Lower leg skin (tissue), 4 donors: ENCODE measurements at places on chromosomes 6 and 20.

DNA sequence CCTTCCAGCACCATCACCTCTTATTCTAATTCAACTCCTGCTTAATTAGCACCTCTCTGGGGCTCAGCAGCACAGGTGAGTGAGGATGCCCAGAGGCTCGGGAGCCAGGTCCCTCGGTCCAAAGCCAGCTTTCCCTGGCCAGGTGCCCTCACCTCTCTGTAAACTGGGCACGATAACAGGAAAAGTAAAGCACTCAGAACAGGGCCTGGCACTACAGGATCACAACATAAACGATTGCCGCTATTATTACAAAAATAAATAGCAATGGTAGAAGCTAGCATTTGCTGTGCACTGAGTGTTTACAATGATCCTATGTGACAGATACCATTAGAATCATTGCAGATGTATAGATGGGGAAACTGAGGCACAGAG, 2.6 kb downstream of the BPIFB2 start:
- no peak for DNase-seq

GRCh38 chr6:127100510-127101140, 17.8 kb upstream of the RSPO3 start:
- no peak for DNase-seq

DNA sequence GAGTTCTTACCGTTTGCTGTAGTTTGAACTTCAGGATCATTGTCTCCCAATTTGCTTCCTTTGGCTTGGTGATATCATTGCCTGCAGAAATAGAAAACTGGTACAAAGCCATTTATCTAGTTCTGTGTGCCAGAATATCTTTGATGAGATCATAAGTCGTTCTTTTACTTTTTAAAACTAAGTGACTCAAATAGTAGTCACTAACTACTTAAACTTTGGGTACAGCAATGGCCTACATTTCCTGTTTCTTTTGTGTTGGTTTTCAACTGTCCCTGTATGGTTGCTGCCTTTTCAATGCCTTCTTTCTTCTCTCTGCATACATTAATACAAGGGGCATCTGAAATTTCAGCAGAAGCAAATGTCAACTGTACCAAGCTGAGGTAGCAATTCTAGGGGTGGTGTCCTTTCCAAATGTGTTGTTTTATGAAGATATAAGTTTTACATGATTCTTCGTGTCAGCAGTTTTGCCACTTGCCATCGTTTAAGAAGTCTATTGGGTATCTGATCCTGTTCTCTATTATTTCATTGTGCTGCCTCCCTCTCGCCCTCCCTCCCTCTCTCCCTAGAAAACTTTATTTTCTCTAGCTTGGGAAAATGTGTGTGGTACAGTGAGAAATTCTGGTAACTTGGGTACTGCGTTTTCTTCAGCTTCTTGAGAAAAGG, 238.5 kb downstream of the FARS2 start:
- no peak for DNase-seq

DNA sequence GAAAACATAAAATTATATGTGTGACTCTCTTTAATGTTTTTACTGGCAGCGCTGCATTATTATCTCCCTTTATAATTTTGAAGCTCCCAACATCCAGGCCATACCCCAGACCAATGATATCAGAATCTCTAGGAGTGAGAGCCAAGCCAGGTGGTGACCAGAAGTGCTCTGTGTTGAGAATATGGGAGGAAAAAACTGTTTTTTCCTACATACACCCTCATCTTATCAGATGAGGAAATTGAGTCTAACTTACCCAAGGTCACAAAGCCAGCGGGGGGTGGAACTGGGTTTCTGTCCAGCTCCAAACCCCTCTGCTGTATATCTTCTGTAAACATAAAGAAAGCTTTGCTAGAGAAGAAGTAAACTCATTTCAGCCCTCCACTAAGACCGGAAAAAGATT, 42.5 kb downstream of the LY86 start:
- DNase-seq, result no peak

DNA sequence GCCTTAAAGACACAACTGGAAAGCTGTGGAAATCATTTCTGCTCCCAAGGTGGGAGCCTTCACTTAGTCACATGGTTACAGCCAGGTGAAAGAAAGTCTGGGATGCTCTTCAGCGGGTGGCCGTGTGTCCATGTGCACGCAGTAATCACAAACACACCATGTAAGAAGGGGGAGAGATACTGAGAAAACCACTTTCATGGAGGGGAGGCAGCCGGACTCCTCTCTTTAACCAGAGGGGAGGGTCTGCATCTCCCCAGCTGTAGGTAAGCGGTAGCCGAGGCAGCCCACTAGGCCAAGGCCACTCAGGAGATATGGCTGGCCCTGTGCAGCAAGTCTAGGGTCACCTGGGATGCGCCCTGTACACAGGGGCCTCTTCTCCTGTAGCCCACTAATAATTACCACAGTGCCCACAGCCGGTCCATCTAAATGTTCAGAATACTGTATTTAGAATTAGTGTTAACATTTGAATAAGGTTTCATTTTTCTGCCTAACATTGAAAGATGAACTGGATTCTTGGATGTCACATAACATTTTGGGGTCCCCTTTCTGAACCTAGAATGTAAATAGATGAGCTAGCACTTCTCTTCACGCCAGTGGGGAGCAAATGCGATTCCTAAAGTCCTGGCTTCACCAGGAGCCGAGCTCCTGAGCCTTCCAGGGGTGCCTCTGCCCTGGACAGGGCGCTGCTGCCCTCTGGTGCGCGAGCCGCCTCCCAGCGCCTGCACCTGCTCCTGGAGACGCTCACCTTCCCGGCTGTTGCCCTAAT, 15.9 kb downstream of the GPR31 start:
- no peak for DNase-seq

GRCh38 chr6:131894493-131895424, 56.4 kb downstream of the CCN2 start:
- no peak for DNase-seq

DNA sequence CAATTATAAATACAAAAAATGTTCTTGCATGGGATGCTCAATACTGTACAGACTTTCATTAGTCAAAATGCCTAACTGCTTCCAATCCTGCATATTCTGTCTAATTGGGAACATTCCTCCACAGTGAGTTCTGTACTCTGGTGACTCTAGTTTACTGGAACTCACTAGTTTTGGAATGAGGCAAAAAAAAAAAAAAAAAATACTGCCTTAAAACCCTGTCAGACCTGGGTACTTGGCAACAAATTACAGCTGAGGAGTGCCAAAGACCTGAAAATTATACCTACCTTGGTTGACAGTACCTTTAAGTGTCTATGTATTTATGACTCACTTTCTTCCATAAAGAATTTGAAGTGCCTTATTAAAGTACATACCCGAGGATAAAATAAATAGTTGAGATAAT, 276.7 kb downstream of the FARS2 start:
- DNase-seq, result no peak

DNA sequence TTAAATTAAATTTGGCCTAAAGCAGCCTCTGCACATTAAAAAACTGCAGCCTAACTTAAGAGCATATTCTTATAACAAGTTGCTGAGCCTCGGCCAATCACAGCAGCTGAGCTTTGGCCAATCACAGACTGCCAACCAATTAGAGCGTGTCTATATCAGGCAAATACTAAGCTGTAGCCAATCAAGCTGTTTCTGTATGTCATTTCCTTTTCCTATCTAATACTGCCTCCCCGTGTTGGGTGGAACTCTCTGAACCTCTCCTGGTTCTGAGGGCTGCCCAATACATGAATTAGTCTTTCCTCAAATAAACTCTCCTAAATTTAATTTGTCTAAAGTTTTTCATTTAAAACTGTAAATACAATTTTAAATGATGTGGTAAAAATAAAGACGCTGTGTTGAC, 3.9 kb upstream of the TMEM244 start:
- DNase-seq, result no peak

GRCh38 chr20:46084805-46085178, 5.0 kb downstream of the NCOA5 start:
- no peak for DNase-seq

GRCh38 chr6:113187661-113188060, 669.5 kb upstream of the MARCKS start:
- DNase-seq, result no peak

DNA sequence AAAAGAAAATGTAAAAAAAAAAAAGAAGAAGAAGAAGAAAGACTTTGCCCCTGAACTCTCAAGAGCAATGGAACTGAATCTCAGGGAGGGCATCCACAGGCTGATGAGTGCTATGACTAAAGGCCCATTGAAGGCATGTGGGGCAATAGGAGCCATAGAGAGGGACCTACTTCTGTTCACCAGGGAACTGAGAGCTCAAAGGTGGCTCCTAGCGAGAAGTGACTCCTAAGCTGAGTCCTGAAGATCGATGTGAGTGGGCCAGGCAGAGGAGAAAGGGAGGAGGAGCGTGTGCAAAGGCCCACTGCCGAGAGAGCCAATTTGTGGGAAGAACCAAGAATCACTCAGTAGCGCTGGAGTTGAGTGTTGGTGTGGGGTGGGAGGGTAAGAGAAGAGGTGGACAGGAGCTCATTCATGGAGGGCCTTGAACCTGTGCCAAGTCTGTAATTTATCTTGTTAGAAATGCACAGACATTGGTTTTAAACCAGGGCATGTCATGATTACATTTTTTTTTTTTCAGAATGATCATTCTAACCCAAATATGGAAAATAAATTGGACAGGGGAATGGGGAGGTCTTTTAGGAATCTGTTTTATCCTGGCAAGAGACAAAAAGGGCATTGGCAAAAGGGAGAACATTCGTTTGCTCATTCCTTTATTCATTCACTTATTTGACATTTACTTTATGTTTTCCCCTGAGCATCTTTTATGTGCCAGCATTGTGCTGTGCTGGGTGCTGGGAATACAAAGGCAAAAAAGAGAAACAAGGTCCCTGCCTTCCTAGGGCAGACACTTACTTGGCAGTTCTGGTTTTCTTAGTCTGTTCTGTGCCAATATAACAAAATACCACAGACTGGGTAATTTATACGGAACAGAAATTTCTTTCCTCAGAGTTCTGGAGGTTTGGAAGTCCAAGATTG, 67.4 kb upstream of the DSP start:
- DNase-seq, result no peak

- DNase-seq, result no peak
Measured at GRCh38 chr20:35791097-35791496, 19.3 kb downstream of the PHF20 start.

- DNase-seq, result no peak
Measured at GRCh38 chr6:67735623-67736022, 899.5 kb upstream of the ADGRB3 start.

DNA sequence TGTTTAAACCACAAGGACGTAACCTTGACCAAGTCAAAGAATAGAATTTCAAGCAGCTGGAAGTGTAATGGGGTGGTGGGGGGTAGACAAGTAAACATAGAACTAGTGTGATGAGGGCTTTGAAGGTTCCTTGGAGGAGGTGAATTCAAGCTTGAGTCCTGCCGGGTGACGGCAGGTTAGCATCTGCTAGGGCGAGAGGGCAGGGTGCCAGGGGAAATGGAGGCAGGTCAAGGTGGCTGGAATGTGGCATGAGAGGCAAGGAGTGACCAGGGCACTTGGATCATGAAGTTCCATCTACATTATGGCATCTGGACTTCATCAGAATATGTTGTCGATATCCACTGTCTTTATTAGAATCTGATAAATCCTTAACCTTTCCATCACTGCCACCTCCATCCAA, 207.5 kb upstream of the SLC35B3 start:
- DNase-seq, result no peak

DNA sequence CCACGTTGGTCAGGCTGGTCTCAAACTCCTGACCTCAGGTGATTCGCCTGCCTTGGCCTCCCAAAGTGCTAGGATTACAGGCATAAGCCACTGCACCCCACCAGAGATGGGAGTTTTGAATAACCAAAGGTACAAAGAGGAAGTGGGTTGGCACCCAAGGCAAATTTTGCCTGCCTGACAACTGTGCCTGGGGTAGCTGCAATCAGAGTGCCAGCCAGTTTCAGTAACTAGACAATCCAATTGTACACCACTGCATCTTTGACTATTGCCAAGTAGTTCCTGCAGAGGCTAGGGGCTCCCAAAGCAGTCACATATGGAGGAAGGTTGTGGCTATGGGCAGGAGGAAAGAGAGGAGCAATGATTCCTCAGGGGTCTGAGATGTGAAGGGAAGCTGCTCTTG, 16.6 kb downstream of the ZC3H12D start:
- DNase-seq, result no peak

- DNase-seq, result no peak
Measured at GRCh38 chr6:111033628-111034289, 51.9 kb downstream of the RPF2 start.

DNA sequence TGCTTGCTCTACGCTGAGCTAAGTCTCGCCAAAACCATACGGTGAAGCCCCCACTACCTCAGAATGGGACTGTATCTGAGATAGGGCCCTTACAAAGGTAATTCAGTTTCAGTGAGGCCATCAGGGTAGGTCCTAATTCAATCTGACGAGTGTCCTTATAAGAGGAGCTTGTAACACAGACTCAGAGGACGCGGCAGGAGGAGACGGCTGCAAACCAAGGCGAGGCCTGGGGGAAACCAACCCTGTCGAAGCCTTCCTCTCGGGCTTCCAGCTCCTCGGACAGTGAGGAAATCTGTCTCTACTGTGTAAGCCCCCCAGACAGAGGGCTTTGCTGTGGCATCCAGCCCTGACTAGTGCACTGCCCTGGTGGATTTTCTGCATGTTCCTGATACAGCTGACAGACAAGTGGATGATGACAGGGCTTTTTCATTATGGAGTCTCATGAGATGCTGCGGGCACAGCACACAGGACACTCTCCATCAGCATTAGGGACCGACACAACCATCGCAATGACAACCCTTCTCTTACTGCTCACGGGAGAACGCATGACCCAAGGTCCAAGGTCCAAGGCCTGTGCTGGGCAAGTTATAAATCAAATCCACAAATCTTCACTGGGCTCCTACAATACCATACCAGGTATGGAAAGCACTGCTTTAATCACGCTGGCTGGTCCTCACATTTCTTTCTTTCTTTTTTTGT, 48.2 kb downstream of the SSR1 start:
- DNase-seq, result peak; percentile 54

GRCh38 chr6:162829013-162829742, 101.4 kb downstream of the PACRG start:
- no peak for DNase-seq

DNA sequence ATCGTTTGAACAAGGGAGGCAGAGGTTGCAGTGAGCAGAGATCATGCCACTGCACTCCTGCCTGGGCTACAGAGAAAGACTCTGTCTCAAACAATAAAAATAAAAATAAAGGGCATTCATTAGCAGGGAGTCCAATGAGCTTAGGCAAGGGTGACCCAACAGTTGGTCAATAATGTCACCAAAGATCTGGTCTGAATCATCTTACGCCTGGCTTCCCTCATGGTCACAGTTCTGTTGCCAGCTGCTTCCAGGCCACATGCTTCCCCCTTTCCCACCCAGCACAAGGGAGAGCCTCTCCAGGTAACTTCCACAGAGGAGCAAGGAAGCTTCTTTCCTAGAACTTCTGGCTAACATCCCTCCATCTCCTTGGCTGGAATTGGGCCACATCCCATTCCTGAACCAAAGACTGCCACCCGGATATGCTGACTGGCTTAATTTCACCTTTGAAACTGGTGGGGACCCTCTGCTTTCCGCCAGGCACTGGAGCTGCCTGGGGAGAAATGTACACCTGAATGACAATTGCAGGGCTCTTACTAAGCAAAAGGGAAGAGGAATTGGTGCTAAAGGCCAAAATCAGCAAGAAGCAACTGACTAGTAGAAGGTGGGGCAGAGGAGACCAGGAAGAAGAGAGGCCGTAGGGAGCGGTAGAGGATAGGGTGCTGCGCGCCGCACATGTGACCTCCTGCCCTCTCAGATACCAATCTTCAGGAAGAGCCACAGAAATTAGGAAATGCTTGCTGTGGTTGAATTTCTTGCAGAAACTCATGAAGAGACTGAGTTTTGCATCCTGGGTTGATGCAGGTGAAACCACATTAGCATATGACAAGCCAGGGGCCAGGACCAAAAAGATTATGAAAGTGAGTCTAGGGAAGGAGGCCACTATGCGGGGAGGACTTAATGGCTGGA, 8.3 kb upstream of the SCML4 start:
- DNase-seq, result peak; percentile 58

GRCh38 chr6:15560713-15561112, 102.1 kb downstream of the DTNBP1 start:
- no peak for DNase-seq
